MCF 10A (cell line): ENCODE measurements at places on chromosomes 3 and 15.

DNA sequence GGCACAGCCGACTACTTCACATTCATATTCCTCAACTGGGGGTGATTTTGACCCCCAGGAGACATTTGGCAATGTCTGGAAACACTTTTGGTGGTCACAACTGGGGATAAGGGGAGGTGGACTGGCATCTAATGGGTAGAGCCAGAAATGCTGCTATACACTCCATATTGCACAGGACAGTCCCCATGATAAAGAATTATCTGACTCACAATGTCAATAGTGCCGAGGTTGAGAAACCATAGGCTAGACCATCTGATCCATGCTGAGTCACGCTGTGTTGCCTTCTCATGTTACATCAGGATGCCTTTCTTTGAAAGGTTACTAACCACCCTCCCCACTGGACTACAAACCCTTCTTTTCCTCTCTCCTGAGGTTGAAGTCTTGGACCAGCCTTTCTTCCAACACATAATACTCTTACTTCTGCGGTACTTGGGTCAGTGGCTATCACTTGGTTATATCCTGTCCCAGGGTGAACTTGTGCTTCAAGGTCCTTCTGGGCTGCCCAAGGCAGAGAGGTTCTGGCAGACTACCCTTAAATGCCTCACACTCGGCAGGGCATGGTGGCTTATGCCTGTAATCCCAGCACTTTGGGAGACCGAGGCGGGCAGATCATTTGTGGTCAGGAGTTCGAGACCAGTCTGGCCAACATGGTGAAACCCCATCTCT lies 68.8 kb downstream of the CTNNB1 start:
- H3K4me1 ChIP-seq, result peaks cover 19% of the 10 kb centered on the region
- peak; percentile 98 for DNase-seq
- no peak overlapping the region for H3K4me3 ChIP-seq
- no peaks in the 10 kb centered on the region for H3K27me3 ChIP-seq
- H3K27ac ChIP-seq, result peak overlapping the region; percentile 51

DNA sequence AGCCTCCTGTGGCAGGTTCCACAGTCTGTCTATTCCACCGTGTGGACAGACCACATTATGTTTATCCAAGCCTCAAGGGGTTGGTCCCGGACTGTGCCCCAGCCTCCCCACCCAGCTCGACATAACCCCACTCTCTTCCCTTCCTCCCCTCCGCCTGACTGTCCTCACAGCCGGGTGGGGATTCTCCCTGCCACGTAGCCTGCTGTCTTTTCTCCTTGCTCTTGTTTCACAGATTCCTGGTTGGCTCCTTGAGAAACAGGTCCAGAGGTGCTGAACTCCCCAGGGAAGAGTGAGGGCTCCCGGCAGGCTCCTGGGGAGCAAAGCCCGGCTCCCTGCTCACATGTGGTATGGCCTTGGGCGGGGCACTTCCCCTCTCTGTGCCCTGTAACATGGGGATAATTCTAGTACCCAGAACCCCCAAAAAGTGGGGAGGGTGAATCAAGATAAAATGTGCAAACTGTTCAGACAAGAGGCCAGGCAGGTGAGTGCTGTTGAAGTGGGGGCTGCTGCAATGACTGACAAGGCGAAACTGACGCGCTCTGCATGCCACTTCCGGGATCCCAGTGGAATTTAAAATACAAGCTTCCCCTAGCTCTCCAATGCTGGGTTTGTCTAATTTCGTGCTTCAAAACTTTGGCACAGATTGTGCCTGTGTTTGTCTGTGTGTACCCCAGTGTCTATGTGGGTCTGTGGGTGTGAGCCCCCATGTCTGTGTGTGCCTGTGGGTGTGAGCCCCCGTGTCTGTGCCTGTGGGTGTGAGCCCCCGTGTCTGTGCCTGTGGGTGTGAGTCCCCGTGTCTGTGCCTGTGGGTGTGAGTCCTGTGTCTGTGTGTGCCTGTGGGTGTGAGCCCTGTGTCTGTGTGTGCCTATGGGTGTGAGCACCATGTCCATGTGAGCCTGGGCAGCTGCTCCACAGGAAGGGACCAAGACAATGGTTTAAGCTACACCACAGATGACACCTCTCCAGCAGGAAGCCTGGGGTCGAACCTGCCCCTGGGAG lies 160.6 kb upstream of the IQSEC1 start:
- peaks cover 40% of the 10 kb centered on the region for H3K27me3 ChIP-seq
- no peak for DNase-seq
- H3K36me3 ChIP-seq, result no peaks in the 10 kb centered on the region
- no peaks in the 10 kb centered on the region for H3K4me1 ChIP-seq
- no peak overlapping the region for H3K27ac ChIP-seq
- no peak overlapping the region for H3K4me3 ChIP-seq

- H3K27me3 ChIP-seq, result no peaks in the 10 kb centered on the region
- peaks cover 50% of the 10 kb centered on the region for H3K4me1 ChIP-seq
- H3K4me3 ChIP-seq, result no peak overlapping the region
- no peaks in the 10 kb centered on the region for H3K36me3 ChIP-seq
Measured at GRCh38 chr3:55158345-55158744, 230.5 kb upstream of the LRTM1 start.

- DNase-seq, result no peak
- H3K27me3 ChIP-seq, result no peaks in the 10 kb centered on the region
- no peak overlapping the region for H3K4me3 ChIP-seq
- H3K27ac ChIP-seq, result no peak overlapping the region
Measured at GRCh38 chr3:64129581-64129980, 95.7 kb downstream of the PRICKLE2 start.

- H3K27me3 ChIP-seq, result no peaks in the 10 kb centered on the region
- H3K4me3 ChIP-seq, result no peak overlapping the region
- H3K27ac ChIP-seq, result no peak overlapping the region
- no peaks in the 10 kb centered on the region for H3K4me1 ChIP-seq
- H3K36me3 ChIP-seq, result peaks cover 6% of the 10 kb centered on the region
Measured at GRCh38 chr3:164208048-164208447, 870.2 kb downstream of the SI start.

GRCh38 chr3:146638718-146639117 lies 33.6 kb upstream of the PLSCR5 start:
- no peak overlapping the region for H3K27ac ChIP-seq
- no peaks in the 10 kb centered on the region for H3K36me3 ChIP-seq

- H3K27ac ChIP-seq, result peak overlapping the region; percentile 91
- H3K4me1 ChIP-seq, result peaks cover 22% of the 10 kb centered on the region
- peak overlapping the region; percentile 85 for H3K4me3 ChIP-seq
- DNase-seq, result no peak
Measured at GRCh38 chr3:50336452-50337174, 4.0 kb downstream of the RASSF1 start.
